ENCODE measurements at places on chromosomes 2 and 18.

DNA sequence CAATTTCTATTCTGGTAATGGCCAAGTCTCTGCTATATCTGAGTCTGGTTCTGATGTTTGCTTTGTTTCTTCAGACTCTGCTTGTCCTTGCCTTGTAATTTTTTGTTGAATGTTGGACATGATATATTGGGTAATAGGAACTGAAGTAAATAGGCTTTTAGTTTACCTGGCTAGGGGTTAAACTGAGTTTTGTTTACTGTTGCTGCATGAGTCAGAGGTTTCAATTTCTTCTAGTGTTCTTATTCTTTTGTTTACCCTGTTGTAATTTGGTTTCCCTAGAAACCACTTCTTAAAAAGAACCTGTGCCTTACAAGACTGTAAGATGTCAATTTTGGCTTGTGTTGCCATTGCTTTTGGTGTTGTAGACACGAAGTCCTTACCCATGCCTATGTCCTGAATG is 285.0 kb upstream of the KCNH7 start:
- no peak for DNase-seq

- DNase-seq: no peak
Observed at GRCh38 chr2:98913916-98914712, 21.9 kb downstream of the CRACDL start.

GRCh38 chr2:226333388-226333787 is 466.2 kb downstream of the IRS1 start:
- DNase-seq: no peak

- DNase-seq: no peak
Observed at GRCh38 chr2:220948579-220948978, 623.5 kb downstream of the EPHA4 start.

GRCh38 chr18:63586431-63586830 is 712 bp upstream of the SERPINB13 start:
- DNase-seq: no peak

DNA sequence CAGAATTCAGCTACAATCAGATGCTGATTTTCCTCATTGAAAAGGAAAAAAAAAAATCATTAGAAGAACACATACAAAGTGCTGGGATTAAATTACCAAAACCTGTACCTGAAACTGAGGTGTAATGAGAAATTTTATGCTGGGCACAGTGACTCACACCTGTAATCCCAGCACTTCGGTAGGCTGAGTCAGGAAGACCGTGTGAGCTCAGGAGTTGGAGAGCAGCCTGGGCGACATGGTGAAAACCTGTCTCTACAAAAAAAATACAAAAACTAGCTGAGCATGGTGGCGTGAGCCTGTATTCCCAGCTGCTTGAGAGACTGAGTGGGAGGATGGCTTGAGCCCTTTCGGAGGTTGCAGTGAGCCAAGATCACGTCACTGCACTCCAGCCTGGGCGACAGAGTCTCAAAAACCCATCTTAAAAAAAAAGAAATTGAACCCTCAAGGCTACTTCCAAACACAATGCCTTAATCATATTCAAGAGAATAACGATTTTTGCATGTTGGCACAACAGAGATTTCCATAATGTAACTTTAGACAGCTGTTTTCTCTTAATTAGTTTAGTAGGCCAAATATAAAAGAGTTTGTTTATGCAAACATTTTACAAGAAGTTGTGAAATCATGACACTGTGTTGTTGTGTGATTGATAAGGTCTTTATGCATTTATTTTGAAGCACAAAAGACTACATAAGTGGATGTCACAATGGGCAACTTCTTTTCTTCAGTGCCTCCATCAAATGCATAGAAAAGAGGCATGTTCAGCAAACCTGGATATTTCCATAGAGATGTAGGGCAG is 63.9 kb downstream of the FAM161A start:
- DNase-seq: no peak

DNA sequence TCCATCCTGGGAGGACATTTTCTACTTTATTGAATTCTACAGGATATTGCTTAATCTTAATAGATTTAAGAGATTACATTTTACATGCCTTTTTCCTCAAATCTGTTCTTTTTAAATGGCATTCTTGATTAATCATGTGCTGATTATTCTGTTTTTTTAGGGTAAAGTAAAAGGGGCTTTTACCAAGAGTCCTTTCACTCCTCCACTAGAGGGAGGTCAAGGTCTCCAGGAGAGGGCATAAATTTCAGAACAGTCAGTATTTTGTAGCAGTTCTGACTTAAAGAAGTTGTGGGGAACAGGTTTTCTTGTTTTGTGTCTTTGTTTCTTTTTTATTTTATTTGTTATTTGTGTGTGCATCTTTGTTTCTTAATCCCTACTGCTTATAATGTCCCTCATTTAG is 25.4 kb downstream of the WDR75 start:
- no peak for DNase-seq

DNA sequence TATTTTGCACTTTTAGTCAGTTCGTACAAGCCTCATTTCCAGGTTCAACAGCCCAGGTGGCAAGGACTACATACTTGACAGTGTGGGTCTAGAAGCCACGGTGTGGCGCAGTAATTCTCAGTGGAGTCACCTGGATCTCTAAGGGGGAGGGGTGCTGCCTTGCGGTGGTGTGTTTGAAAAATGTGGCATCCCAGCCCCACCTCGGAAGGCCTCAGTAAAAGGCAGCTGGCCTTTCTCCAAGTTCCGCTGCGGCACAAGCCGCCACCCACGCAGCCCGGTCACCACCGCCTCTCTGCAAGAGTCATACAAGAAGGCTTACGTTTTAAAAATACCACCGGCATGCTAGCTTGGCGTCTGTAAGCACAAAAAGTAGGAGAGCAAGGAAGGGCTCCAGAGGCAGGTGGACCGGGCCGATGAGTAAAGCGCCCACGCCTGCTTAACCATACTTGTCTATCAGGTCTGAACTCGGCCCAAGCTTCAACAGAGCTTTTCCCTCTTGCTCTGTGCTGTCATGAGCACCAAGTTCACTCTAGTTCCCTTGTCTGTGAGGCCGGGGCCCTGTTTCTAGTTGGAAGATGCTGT is 49.5 kb downstream of the SPRED2 start:
- peak; percentile 88 for DNase-seq

DNA sequence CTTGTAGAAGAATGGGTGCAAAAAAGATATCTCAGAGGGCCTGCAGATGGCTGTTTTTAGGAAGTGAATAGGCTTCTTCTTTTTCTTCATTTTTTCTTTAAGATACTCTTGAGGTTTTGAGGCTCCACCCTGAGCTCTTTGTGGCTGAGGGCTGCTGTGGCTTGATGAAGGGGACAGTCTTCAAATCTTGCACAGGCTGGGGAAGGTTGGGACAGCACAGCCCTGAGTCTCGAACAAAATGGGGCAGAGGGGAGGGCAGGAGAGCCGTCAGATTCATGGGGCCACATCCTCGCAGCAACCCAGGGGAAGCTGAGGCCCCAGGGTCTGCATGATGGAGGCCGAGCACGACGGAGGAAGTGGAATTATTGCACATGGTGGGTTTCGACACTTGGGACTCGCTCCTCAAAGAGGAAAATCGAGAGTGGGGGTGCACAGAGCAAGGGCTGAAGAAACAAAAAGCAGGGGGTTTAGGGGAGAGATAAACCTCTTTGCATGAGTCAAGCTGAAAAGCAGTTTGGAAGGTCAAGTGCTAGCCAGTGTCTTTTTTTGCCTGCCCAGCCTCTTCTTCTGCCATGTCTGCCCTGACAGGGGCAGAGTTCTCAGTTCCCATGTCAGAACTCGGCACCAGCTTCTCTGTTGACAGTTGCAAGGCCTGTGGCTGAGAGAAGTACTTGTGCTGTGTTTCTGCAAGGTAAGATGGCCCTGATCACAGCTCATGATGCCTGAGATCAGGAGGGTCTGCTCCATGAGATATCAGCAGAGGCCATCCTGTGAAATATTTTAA is 19.5 kb downstream of the INPP4A start:
- no peak for DNase-seq

DNA sequence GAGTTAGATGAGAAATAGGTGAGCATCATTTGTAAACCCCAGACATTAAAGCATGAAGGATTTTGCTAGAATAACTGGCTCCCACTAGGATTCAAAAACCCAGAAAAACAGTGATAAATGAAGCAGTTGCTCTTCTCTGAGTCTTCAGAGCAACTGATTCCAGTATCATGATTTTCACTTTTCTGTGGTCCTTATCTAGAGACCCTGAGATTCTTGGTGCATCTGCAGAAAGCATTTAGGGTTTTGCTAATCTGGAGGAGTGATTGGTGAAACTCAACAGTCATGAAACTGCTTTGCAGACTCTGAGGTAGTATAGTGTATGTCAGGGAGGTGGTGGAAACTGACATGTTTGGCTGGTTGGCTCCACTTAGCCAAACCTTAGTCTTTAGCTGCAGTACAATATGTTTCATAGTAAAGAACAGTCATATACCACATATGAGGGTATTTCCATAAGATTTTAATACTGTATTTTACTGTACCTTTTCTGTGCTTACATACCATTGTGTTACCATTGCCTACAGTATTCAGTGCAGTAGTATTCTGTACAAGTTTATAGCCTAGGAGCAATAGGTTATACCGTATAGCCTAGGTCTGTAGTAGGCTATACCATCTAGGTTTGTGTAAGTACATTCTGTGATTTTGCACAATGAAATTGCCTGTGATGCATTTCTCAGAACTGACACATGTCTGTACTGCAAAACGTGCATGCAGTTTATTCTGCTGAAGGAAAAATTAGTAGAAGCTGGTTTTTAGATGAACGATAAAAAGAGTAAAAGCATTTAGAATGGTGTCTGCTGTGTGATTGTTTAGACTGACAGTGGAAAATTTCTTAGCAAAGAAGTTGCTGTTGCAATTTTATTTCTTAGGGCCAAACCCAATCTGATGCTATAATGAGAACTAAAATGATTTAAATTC is 23.8 kb downstream of the EML4 start:
- DNase-seq: peak; percentile 32

DNA sequence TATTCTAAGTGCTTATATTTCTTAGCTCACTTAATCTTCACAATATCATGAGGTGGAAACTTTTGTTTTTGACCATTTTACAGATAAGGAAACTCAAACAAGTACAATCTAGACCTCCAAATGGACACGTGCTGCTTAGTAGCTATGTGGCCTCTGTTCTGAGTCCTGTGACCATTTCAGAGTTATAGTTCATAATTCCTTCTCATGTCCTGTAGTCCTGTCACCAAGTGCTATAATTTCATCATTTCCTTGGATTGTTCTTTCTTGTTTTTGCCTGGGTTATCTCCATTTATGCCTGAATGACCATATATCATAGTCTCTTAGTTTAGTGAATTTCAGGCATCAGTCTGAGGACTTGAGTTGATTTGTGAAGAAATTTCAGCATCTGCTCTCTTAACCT is 91.7 kb downstream of the NUP35 start:
- DNase-seq: no peak

Data from stimulated activated CD4-positive, alpha-beta T cell treated with anti-CD3 and anti-CD28 coated beads, Interleukin-4, amount 100 ng/mL, for 24 hours (primary cell).